ENCODE measurements at places on chromosomes 3 and 15.

DNA sequence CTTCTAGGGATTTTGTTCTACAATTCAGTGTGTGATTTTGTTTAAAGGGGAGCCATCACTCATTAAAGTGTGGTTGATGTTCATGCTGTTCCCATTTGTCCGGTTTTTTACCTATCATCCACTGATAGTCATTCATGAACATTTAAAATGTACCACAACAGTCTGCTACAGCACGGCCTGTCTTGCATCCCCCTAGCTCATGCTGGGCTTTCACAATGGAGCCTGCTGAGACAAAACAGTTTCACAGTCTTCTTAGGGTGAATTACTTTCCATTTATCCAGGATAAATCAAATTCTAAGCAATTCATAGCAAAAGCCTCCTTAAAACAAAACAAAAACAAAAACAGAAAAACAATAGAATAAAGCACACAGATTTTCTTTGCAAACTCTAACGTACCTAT is 627.2 kb downstream of the CADM2 start:
- DNase-seq = no peak

- DNase-seq = no peak
Observed at GRCh38 chr3:71543371-71544016, 40.0 kb downstream of the FOXP1 start.

GRCh38 chr3:115470254-115470653 is 153.1 kb upstream of the GAP43 start:
- no peak for DNase-seq

DNA sequence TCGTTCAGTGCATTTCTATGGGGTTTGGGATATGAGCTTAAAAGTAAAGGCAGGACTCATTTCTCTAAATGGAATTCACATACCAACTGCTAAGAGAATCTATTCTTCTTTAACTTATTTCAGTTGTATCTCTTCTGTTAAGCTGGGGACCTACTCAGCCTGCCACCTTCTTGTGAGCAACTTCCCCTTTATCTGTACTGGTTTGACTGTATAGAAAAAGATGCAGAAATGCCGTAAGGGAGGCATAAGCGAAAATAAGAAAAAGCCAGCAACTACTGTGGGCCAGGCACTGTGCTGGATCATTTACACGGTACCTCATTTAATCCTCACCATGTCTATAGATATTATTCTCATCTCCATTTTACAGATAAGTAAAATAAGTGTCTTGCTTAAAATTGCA is 38.4 kb downstream of the RBMS3 start:
- DNase-seq = no peak

DNA sequence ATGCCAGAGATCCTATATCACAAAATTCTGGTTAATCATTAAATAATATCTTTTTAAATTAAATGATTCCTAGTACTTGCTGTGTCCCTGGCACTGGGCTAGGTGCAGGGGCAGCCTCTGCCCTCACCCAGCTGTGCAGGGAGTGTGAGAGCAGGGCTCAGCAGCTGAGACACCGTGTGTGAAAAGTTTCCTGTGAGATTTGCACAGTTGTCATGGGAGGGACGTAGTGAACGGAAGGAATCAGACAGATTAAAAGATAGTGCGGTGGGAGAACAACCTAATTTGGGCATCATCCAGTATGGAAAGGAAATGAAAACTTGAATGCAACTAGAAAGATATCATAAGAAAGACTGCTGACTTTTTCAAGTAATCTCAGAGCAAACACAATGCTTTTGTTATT is 204.1 kb downstream of the SSR3 start:
- no peak for DNase-seq

GRCh38 chr15:51281368-51281967 is 56.9 kb downstream of the CYP19A1 start:
- DNase-seq = no peak

DNA sequence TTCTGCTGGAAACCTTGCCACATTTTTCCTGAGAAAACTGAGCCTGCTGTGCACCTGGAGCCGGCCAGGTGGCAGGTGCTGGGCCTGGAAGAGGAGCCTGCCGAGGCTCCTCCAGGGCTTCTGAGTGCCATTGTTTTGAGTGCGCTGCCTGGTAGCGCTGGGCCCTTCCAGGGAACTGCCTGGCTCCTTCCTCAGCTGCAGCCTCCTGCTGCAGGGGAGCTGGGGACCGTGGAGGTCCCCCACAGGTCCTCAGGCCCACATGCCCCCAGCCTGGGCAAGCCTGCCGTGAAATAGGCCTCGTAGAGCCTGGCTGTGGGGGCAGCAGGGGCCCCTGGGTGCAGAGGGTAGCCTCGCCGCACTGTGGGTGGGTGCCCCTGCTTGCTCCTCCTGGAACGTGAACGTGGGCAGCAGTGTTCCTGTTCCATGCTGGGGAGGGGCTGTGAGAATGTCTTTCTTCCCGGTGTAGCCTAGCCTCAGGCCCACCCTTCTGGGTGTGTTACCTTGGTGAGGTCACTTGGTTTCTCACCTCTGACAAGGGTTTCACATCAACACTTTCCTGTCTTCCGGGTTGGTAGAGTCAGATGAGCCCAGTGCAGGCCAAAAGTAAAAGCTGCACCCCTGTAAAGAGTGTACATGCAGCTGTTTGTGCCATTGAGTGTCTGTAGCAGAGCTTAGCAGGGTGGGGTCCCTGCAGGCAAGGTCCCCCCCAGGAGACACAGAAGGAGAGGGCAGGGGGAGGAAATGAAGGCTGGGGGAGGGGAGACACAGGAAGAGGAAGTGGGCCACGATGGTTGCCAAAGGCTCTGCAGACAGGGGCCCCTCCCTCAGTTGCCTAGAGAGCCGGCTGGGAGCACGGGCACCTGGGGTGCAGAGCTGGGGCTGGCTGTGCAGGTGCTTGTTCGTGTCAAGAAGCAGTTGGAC is 34.5 kb downstream of the KLF13 start:
- DNase-seq = peak; percentile 88

- peak; percentile 16 for DNase-seq
Observed at GRCh38 chr15:64092864-64093626, 593 bp downstream of the CIAO2A start.

All from activated gamma-delta T cell treated with Interleukin-2 at 50 U/mL for 16 hours (primary cell).